ENCODE measurements at places on chromosomes 7 and 10. TPM values are rescaled to one million over a fixed set of nuclear protein-coding genes. Genes with fewer than 3 reads are reported as not detected.

DLX6 gene
- not detected for total RNA-seq

PLA2G12B gene
- not detected for total RNA-seq

APBB1IP gene
- 8.0 TPM for total RNA-seq

TDRD1 gene
- 0.23 TPM for total RNA-seq

GRCh38 chr10:30992681-30993080 is 39.0 kb downstream of the ZNF438 start:
- no peak for DNase-seq

DNA sequence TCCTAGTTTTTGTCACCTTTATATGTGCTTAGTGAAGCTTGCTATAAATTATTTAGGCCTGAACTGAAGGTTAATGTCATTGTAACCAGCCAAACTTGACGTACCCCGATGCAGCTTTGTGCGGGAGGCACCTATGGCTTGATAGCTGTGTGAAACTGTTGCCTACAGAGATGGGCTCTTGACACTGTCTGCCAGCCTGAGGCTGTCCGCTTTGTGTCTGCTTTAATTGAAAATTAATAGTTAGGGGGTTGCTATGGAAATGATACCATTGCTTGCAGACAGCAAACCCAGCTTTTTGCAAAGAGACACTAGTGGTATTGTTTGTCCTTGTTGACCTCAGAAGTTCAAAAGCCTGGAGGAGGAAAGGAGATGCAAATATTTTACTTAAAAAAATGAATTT is 2.1 kb upstream of the FOXP2 start:
- no peak for DNase-seq

Measured in ureter (tissue), 1 donor.